Neuronal stem cell (in vitro differentiated cells): ENCODE measurements at places on chromosomes 3 and 15.

DNA sequence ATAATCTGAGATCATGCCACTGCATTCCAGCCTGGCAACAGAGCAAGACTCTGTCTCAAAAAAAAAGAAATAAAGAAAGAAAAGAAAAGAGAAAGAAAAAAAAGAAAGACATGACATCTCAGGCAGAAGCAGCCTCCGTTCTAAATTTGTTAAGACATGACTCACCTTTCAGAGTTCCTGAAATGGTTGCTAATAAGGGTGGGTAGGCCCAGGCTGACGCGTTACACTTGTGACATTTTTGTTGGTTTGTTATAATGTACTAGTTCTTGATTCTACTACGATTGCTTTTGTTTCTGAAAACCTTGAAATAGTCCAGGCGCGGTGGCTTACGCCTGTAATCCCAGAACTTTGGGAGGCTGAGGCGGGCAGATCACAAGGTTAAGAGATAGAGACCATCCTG is 21.0 kb downstream of the SLC25A20 start:
- no peak for DNase-seq

DNA sequence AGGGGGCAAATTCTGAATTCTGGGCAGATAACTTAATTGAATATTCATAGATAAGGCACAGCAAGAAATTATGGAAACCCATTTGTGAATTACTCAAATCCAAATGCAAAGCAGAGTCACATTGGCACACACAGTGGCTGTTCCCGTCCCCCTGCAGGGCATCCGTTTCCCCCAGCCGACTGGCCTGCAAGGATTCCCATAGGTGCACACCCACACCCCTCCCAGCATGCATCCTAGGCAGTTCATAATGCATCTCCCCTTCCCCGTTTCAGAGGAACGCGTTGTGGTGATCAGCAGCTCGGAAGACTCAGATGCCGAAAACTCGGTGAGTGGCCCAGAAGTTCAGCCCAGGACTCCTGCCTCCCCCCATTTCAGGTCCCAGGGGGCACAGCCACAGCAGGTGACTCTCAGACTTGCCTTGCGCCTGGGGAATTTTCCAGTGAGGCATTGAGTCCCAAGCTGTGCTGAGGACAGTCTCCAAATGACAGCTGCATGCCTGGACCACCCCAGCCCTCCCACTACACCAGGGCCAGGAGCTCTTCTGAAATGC is 39.8 kb downstream of the PML start:
- DNase-seq = no peak

DNA sequence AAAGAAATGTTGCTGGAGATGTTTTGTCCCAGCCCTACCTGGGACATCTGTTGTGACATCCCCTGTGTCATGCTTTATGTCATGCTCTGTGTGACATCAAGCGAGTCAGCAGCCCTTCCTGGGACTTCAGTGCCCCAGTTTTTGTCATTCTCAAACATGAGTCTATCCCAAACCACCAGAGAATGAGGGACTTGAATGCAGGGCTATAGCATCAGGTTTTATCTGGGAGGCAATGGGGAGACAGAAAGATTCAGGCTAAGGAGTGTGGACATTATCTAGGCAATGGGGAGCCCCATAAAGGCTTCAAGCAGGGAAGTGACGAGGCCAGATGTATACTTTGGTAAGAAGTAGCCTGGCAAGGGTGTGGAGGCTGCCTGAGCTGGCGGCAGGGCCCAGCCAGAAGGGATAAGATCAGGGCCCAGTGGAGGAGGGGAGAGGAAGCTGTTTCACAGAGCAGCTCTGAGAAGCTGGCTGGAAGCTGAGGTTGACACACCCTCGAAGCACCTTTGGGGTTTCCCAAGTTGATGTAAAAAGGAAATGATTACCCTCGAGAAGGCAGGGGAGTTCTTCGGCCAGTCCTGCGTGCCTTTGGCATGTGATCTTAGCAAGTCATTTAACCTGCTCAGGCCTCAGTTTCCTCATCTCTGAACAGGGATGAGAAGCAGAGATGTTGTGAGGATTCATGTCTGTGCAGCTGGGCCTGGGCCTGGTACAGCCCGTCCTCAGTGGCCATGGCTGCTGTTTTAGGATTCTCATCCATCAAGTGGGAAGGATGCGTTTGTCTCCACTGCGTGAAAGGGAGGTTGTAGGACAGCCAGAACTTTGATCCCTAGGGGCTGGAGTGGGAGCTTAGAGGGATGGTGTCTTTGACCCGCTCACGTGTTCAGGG is 34.3 kb downstream of the IRAK2 start:
- DNase-seq = no peak

- peak; percentile 30 for DNase-seq
Measured at GRCh38 chr3:64049832-64050231, 26.5 kb upstream of the PSMD6 start.

GRCh38 chr3:24503616-24504113 is 9.0 kb upstream of the THRB start:
- DNase-seq = no peak

DNA sequence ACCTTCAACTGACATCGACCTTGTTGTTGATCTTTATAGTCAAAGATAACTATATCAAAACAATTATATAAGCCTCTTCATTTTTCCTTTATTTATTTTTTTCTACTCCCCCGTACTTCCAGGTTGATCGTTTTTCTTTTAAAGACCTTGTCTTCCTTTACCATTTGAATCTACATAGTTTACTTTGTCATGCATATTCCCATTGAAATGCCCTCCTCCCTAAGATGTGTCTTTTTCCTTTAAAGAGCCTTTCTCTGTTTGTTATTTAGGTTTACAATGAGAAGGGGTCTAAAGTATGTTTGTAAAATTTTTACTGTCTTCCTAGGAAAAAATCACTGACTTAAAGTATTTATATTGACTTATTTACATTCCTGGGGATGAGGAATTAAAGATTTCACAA is 29.4 kb upstream of the ZNF717 start:
- DNase-seq = no peak

DNA sequence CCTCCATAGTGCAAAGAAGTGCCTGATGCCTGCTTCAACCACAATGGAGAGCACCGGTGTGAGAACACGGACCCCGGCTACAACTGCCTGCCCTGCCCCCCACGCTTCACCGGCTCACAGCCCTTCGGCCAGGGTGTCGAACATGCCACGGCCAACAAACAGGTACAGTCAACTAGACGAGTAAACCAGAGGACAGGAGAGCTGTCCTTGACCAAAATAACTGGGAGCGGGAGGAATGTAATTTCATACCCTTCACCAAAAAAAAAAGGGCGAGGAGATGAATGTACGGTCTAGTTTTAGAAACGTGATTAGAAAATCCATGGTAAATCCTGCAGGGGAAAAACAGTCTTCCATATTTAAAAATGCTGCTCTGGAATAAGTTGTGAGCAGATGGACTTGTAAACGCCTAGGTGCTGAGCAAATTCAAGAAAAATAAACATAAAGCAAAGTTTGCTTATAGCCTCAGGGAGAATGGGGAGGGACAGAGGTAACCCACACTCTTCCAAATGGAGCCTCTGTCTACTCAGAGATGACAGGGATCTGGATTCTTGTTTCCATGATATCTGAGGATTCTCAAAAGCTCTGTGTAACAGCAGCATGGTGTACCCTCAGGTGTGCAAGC is 8.4 kb downstream of the THBS1 start:
- no peak for DNase-seq

- DNase-seq = no peak
Measured at GRCh38 chr3:66136597-66136996, 84.2 kb upstream of the SLC25A26 start.

GRCh38 chr3:78353231-78353630 is 1313.3 kb downstream of the ROBO2 start:
- no peak for DNase-seq

GRCh38 chr3:3998140-3998922 is 199.1 kb downstream of the LRRN1 start:
- DNase-seq = no peak

DNA sequence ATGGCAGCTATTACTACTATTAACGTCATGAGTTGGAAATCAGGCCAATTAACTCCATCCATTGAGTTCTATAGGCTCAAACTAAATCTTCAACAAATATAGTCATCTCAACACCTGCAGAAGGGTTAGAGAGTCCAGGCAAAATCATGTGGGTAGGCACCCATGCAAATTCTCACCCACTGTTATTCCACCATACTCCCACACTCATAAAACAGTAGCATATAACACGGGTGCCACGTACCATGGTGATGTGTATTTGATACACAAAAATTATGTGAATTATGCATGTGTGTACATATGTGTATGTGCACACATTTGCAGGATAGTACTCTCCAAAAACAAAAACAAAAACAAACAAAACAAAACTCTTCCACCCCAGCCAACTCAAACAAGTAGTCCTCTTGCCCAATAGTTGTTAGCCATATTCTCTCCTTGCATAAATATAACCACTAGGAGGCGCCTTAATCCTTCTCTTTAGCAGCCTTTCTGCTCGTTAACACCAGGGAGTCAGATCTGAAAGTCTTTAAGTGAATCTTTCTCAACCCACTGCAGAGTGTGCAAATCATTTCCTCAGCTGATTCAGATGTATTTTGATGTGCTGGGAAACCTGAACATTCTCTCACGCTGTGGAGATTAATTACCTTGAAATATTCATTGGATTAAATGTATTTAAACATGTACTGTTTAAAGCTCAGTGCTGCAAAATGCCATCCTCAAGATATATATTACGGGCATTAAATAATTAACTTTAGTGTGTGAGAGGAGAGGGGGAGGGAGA is 38.0 kb upstream of the COPB2 start:
- peak; percentile 62 for DNase-seq

GRCh38 chr3:171700653-171701052 is 109.6 kb downstream of the PLD1 start:
- no peak for DNase-seq

DNA sequence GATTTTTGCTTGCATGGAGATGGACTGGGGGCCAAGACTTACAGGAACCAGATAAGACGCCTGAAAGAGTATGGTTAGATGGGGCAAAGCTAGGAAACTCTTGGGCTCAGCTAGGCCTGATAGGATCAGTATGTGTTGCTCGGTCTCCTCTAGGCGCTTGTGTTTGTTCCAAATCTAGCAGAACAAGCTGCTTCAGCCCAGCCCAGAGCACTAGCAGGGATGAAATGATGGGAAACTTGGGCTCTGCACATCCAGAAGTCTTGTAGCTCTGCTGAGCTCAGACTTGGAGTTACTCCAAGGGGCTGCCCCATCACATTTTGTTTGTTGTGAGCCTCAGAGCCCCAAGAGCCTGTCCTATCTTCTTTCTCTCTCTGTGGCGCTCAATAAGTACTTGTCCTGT is 34.7 kb downstream of the FOXL2 start:
- DNase-seq = no peak

DNA sequence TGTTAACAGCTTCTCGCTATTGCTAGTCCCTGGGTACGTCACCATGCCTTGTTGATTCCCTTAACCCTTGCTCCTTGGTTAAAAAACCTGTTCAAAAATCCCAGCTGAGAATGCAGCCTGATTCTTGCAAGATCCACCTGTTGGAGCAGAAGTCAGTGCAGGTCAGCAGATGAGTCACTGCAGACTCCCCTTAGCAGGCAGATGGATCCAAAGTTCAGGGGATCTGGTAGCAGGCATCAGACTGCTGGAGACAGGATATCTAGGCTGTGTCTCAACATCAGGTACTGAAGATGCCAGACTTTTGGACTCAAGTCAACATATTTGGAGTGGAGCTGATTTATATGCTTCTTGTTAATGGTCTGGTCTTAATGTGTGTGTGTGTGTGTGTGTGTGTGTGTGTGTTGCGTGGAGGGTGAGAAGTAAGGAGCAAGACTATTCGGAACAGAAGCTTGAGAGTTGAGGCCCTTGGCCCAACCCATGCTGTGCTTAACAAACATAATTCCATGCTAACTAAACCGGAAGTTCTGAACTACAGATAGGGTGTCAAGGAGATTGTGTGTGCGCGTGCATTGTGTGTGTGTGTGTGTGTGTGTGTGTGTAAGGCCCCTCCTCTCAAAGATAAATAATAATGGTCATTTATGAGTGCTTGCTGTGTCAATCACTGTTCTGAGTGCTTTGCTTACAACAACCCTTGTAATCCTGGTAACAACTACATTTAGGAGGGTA is 1.0 kb upstream of the C3orf52 start:
- no peak for DNase-seq

- DNase-seq = no peak
Measured at GRCh38 chr15:52278636-52279367, 16.8 kb downstream of the MYO5C start.

DNA sequence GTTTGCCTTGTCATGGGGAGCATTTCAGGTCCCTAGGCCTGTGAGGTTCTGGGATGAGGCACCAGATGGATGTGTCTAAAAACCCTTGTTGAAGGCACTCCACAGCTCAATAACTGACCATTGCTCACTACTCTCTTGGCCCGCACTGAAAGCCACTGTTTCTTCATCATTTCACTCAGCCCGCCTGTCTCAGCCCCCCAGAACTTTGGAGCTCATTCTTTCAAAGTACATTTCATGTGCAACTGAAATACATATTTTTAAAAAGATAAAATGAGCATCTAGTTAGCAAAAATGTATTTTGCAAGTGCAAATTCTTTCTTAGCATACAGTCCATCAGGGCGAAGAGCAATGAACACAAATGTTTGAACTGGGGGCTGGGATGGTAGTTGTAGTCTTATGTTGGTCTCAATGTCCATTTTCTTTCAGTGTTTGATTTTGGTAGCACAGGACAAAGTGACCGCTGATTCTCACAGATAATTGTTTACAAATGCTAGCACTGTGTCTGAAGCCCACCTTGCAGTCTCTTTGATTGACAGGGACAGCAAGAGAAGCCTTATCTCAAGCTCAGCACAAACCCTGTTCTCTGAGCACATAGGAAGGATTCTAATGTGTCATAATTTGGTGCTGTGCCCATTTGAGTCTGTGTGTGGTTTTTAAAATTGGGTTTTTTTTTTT is 19.6 kb downstream of the HEMK1 start:
- DNase-seq = no peak

GRCh38 chr15:72766025-72766424 is 17.5 kb downstream of the ADPGK start:
- no peak for DNase-seq

GRCh38 chr3:196440041-196440537 is 7.9 kb upstream of the UBXN7 start:
- no peak for DNase-seq

DNA sequence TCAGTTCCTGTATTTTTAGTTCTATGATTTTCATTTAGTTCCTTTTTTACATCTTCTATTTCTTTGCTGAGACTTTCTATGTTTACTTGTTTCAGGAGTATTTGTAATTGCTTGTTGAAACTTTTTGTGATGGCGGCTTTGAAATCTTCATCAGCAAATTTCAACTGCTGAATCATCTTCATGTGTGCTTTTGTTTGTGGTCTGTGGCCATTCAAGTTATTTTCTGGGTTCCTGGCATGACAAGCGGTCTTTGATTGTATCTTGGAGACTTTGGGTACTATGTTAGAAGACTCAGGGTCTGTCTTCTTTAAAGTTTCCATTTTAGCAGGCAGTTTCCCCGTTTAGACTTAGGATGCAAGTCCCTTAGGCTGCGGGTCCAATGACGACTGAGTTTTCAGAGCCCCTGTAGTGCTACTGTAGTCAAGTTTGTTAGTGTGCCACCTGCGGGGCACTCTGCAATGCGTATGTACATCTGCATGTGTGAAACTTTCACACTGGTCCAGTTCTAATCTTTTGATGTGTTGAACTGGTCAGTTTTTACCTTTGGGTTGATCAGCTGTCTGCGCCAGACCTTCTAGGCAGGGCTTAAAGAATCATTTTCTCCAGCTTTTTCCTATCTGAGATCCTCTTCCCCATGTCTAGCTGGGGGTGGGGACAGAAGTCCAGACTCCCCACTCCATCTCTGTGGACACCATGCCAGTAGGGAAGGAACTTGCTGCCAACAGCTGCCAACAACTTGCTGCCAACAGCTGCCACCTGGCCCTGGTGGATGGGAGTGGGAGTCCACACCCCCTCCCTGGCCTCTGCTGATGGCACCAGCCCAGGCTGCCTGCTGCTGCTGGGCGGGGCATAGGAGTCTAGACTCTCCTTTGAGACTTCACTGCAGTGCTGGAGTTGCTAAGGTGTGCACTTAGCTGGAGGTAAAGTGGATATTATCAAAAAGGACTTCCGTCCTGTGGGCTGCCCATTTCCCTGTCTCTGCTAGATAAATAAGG is 190.9 kb downstream of the TJP1 start:
- no peak for DNase-seq
